Dermis microvascular lymphatic vessel endothelial cell (primary cell): ENCODE measurements at places on chromosomes 3 and 15. TPM values are rescaled to one million over a fixed set of nuclear protein-coding genes. Genes with fewer than 3 reads are reported as not detected.
A peak's percentile ranks its signal among the peaks of the same experiment; 100 is the strongest.

Gene AGBL1
- not detected in 2 replicates for total RNA-seq

Gene TMEM207
- not detected in 2 replicates for total RNA-seq

Gene GOLGA6D
- not detected in 2 replicates for total RNA-seq

Gene GOLGA8S
- 0.13 TPM in 1 of 2 replicates, not detected in the other for total RNA-seq

Gene NAALADL2
- under 0.01 and 0.13 TPM in 2 replicates for total RNA-seq

Gene PARP16
- 1.8 and 3.0 TPM in 2 replicates for total RNA-seq

Gene CLDN18
- total RNA-seq: not detected in 2 replicates

Gene CFAP44
- total RNA-seq: 0.64 and 1.3 TPM in 2 replicates

Gene CPA3
- 0.51 TPM in 1 of 2 replicates, not detected in the other for total RNA-seq

Gene CAMK1
- total RNA-seq: 24.7 and 33.1 TPM in 2 replicates

Gene FBXL22
- under 0.01 and 0.13 TPM in 2 replicates for total RNA-seq

Gene TERC
- 34.3 and 103 TPM in 2 replicates for total RNA-seq

Gene NANOGP8
- not detected in 2 replicates for total RNA-seq

Gene LRRC31
- not detected in 2 replicates for total RNA-seq

Gene SLC28A2
- not detected in 2 replicates for total RNA-seq

Gene SMCO1
- total RNA-seq: not detected in 2 replicates

- no peak for DNase-seq
Measured at GRCh38 chr3:71207632-71208031, 375.9 kb downstream of the FOXP1 start.

DNA sequence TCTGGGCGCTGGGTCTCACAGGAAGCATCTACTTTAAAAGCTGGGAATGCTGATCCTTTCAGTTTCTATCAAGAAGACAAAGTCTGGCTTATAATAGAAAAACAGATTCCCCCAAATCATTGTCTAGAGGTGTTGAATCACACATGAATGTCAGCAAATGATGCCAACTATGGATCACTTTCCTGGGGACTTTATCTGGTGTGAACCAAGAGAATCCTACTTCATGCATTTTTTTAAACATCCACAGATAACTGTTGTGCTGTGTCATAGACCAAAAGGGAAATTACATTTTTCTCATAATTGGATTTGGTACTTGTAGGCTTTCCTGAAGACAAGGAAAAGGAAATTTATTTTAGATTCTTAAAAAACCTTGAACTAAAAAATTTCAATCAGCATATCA is 132.7 kb downstream of the CD47 start:
- DNase-seq: peak; percentile 37

- no peak for DNase-seq
Measured at GRCh38 chr3:94482686-94483085, 419.8 kb downstream of the NSUN3 start.

GRCh38 chr15:48851956-48852355 is 26.0 kb upstream of the EID1 start:
- DNase-seq: no peak

GRCh38 chr15:48459571-48460442 is 128.6 kb downstream of the DUT start:
- peak; percentile 59 for DNase-seq

- peak; percentile 68 for DNase-seq
Measured at GRCh38 chr3:153284282-153284938, 122.4 kb downstream of the RAP2B start.

DNA sequence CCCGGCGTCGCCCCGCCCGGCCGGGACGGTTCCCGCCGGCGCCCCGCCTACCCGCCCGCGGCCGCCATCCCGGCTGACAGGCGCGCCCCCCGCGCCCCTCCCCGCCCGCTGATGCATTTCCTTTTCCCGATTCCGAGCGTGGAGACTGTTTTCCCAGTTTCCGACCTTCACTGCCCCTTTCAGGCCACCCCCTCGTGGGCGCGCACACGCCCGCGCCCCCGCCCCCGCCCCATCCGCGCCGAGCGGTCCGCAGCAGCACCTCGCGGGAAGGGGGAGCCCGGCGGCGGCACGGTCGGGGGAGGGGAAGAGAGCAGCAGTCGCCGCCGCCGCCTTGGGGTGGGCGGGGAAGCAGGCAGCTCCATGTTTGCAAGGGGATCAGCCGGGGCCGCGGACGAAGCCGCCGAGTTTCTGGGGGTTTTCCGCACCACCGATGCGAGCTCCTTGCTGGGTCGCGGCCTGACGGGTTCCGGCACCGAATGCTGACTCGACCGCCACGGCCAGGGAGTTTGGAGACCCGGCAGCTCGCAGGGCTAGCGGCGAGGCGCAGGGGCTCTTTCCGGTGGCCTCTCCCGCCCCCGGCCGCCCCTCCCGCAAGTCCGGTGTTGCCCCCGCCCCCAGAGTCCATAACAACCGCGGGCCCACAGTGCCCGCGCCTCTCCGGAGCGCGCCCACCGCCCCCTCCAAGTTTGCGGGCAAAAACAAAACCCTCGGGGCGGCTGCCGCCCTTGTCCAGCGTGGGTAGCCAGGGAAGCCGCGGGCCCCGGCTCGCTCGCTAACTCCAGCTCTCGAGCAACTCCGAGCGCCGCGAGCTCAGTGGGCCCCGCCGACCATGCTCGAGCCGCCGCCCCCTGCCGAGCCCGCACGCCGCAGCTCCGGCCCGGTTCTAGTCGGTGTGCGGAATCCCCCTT is 3.2 kb upstream of the SIN3A start:
- DNase-seq: peak; percentile 81

- DNase-seq: no peak
Measured at GRCh38 chr15:69763831-69764230, 311.2 kb downstream of the RPLP1 start.

DNA sequence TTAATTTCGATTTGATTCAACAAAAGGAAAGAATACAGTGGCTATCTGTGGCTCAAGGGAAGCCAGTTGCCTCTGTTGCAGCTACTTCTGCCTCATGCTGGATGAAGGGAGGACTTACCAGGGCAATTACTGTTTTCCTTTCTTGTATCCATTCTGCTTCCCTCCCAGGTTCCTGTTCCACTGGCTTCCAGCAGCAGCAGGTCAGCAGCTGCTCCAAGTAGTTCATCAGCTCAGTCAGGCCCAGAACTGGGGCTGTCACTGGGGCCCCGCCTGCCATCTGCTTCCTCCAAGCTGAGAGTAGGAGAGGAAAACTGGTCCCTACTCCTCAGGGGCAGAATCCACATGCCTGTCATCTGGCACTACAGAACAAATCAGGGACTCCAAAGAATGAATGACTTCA is 48.6 kb upstream of the ULK4 start:
- DNase-seq: peak; percentile 43

- DNase-seq: no peak
Measured at GRCh38 chr15:27782125-27782524, 317.0 kb downstream of the OCA2 start.

DNA sequence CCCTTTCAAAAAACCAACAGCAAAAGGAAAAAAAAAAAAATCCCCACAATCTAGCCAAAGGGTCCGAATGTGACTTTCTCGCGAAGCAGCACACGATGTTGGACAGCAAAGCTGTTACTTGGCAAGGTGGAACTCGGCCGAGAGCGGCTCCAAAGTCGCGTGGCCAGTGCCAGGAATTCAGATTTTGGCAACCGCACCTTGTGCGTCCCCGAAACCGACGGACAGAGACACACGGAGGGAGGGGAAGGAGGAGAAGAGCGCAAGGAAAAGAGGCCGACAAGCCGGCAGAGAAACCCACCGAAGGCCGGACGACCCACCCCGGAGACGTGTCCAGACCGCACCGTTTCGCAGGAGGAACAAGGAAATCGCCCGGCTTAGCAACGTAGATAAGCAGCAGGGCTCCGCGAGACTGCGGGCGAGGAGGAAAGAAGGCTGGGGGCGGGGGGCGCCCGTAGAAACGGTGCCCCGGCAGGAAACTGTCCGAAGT is 517.3 kb downstream of the MECOM start:
- no peak for DNase-seq

DNA sequence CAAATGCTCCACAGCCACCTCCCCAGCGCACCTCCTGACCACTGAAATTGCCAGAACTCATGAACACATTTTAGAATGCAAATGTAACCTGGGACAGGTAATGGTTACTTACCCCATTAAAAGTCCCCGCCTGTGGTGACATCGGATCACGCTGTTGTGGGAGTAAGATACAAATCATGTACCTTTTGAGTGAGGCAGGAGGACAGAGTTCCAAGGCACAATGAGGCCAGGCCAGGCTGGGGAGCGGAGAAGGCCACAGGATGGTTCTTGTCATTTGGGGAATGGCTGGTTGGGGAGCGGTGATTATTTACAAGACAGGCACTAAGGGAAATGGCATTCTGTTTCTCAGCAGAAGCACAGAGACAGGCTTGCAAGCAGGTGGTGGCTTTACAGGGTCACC is 490.0 kb downstream of the EDEM1 start:
- DNase-seq: no peak

- no peak for DNase-seq
Measured at GRCh38 chr3:64612916-64613526, 74.8 kb downstream of the ADAMTS9 start.

- DNase-seq: no peak
Measured at GRCh38 chr15:58724466-58724865, 25.0 kb downstream of the ADAM10 start.

- DNase-seq: no peak
Measured at GRCh38 chr3:165491487-165491886, 295.3 kb upstream of the SLITRK3 start.
